ENCODE measurements at places on chromosomes 13 and 19.
A peak's percentile ranks its signal among the peaks of the same experiment; 100 is the strongest.

DNA sequence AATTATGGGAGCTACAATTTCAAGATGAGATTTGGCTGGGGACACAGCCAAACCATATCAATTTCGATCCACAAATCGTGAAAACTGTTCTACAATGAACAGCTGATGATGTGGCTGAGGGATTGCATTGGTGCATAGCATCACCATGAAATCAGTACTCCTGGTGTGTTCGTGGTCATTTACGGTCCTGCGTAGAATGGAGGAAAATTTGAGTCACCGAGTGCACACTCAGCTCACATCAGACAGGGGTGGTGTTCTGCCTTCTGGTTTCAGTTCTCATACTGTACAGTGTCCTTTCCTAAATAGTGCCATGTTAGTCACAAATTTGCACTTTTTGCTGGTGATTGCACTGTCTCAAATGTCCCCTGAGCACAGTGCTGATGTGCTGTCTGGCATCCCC, 39.2 kb downstream of the MYH14 start:
- no peaks in the 10 kb centered on the region for H3K4me1 ChIP-seq
- H3K27me3 ChIP-seq: peaks cover 16% of the 10 kb centered on the region
- H3K4me3 ChIP-seq: no peak overlapping the region
- no peak overlapping the region for H3K27ac ChIP-seq
- peak; percentile 85 for ATAC-seq

DNA sequence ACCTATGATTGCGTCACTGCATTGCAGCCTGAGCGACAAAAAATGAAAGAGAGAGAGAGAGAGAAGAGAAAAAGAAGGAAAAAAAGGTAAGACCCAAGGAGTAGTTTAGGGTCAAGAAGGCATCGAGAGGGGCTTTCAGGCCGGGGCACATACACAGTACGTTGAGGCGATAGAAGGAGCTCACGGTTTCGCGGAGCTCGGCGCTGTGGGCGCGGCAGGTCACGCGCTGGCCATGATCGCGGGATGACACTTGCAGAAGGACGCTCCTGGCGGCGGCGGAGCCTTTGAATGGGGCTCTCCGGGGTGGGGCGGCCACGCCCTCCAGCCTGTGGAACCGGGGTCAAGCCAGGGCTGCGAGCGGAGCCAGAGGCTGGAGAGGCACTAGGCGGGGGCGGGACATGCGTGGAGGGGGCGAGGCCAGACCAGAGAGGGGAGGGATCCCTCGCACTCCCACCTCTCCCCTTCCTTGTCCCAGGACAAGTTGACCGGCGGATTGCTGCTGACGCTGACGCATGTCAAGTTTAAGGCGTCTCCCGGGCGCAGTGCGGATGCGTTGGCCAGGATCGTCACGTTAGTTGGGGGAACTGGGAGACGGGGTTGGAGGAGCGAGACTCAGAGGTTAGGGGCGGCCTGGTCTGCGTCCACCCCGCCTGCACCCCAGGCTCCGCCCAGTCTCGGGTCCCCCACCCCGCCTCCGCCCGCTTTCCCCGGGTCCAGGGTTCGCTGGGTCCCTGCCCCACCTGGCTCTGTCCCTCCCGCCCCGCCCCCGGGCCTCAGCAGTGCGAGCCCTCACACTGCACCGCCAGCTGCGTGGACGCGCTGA, 6.9 kb downstream of the NPHS1 start:
- no peaks in the 10 kb centered on the region for H3K36me3 ChIP-seq
- peak overlapping the region; percentile 75 for H3K4me3 ChIP-seq
- peaks cover 12% of the 10 kb centered on the region for H3K4me1 ChIP-seq
- H3K27me3 ChIP-seq: peaks cover 48% of the 10 kb centered on the region
- peak; percentile 40 for ATAC-seq

DNA sequence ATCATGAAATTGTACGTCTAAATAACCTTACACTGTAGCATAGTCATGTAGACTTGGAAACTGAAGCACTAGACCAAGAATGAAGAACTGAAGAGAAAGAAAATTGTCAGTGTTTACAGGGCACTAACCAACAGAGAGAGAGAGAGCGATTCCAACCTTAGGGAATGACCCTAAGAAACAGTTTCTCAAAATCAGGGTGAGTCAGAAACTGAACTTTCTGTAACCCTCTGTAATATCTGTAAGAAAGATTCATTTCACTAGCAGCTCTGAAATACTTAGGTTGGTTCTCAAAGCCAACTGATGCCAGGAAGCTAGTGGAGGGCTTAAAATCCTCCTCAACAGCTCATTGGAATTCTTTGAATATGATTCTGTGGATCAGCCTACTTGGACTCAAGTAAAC, 936.9 kb downstream of the EFNB2 start:
- no peaks in the 10 kb centered on the region for H3K36me3 ChIP-seq
- no peaks in the 10 kb centered on the region for H3K27me3 ChIP-seq
- no peak overlapping the region for H3K27ac ChIP-seq

GRCh38 chr19:13036366-13036976, 41.2 kb downstream of the NFIX start:
- H3K4me3 ChIP-seq: no peak overlapping the region
- H3K36me3 ChIP-seq: no peaks in the 10 kb centered on the region
- H3K27ac ChIP-seq: no peak overlapping the region
- no peak for ATAC-seq
- H3K4me1 ChIP-seq: no peaks in the 10 kb centered on the region

GRCh38 chr13:113552079-113552478, 32.5 kb upstream of the TFDP1 start:
- no peak overlapping the region for H3K4me3 ChIP-seq
- no peak for ATAC-seq

- ATAC-seq: no peak
- peak overlapping the region; percentile 91 for H3K27ac ChIP-seq
- H3K27me3 ChIP-seq: no peaks in the 10 kb centered on the region
- no peak overlapping the region for H3K4me3 ChIP-seq
- H3K36me3 ChIP-seq: no peaks in the 10 kb centered on the region
- H3K4me1 ChIP-seq: peaks cover 26% of the 10 kb centered on the region
Observed at GRCh38 chr19:18488838-18489626, 32.8 kb downstream of the ELL start.

DNA sequence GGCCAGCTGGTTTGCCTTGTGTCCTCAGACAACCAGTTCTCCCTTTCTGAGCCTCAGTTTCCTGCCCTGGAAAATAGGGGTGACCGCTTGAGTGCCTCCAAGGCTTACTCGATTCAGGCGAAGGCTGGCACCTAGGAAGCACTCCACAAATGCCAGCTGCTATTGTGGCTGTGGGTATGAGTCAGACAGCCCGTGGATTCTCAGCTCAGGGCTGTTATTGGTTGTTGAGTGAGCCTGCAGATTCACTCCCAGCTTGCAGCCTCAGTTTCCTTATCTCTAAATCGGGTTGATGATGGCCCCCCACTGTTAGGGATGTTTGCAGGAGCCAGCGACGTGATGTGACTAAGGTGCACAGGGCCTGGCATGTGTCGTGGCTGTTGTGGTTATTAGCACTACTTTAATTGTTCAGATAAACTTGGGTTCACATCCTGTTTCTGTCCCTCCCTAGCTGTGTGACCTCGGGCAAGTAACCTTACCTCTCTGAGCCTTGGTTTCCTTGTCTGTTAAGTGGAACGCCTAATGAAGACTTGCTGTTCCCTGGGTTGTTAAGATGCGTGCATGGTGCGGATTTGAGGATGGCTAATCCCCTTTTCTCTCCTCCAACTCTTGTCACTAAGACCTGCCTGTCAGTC, 2.4 kb downstream of the MARK4 start:
- H3K36me3 ChIP-seq: no peaks in the 10 kb centered on the region
- peaks cover 18% of the 10 kb centered on the region for H3K4me1 ChIP-seq
- no peak for ATAC-seq
- H3K27ac ChIP-seq: peak overlapping the region; percentile 85
- H3K4me3 ChIP-seq: peak overlapping the region; percentile 78

DNA sequence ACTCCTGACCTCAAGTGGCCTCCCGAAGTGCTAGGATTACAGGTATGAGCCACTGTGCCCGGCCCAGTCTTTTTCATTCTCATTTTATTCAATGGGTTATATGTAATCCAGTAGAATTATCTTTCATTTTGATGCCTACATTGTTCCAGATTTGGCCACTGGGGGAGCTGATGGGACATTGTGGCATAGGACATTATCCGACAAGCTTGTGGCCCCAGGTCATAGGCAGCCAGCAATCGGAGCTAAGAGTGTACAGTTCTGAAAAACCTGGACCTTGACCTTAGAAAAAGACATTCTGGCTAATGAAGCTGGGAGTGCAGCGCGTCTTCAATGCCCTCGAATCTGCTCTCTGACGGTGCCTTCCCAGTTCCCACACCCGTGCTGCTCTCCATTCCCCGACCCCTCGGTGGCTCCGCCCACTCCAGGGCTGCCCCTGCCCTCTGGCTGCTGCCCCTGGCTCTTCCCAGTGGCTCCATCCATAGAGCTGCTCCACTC, 108.7 kb downstream of the TEX29 start:
- H3K27ac ChIP-seq: no peak overlapping the region
- H3K36me3 ChIP-seq: no peaks in the 10 kb centered on the region
- H3K4me1 ChIP-seq: no peaks in the 10 kb centered on the region
- no peak overlapping the region for H3K4me3 ChIP-seq
- ATAC-seq: peak; percentile 43

- ATAC-seq: no peak
- no peaks in the 10 kb centered on the region for H3K36me3 ChIP-seq
- no peaks in the 10 kb centered on the region for H3K4me1 ChIP-seq
- H3K27me3 ChIP-seq: peaks cover 4% of the 10 kb centered on the region
- no peak overlapping the region for H3K27ac ChIP-seq
Observed at GRCh38 chr13:51553531-51553930, 30.7 kb upstream of the WDFY2 start.

GRCh38 chr13:100154842-100155416, 66.0 kb downstream of the PCCA start:
- peaks cover 6% of the 10 kb centered on the region for H3K36me3 ChIP-seq
- no peak overlapping the region for H3K4me3 ChIP-seq
- peaks cover 8% of the 10 kb centered on the region for H3K4me1 ChIP-seq
- no peak overlapping the region for H3K27ac ChIP-seq

DNA sequence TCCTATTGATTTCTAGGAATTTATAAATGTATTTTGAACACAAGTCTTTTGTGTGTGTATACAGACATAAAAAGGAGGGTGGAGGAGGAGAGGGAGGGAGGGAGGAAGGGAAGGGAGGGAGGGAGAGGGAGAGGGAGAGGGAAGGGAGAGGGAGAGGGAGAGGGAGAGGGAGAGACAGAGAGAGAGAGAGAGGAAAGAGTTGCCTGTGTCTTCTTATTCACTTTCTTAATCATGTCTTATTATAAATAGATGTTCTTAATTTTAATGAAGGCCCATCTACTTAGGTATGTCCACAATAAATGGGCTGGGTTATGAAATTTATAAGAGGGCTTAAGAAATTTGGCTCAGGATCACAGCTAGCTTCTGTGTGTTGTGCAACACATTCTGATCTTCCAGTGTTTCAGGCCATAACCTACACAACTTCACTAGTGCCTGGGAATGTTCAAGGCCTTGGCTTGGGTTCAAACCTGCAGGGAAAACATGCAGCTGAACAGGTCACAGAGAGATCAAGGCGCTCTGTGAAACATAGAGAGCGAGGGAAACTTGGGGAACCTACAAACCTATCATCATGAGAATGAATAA, 39.3 kb downstream of the ZNF45 start:
- no peak overlapping the region for H3K4me3 ChIP-seq
- no peak overlapping the region for H3K27ac ChIP-seq
- peaks cover 5% of the 10 kb centered on the region for H3K36me3 ChIP-seq
